Stimulated activated CD8-positive, alpha-beta memory T cell treated with anti-CD3 and anti-CD28 coated beads, Interleukin-7, amount 100 ng/mL, for 24 hours (primary cell): ENCODE measurements at places on chromosomes 7 and 10.

DNA sequence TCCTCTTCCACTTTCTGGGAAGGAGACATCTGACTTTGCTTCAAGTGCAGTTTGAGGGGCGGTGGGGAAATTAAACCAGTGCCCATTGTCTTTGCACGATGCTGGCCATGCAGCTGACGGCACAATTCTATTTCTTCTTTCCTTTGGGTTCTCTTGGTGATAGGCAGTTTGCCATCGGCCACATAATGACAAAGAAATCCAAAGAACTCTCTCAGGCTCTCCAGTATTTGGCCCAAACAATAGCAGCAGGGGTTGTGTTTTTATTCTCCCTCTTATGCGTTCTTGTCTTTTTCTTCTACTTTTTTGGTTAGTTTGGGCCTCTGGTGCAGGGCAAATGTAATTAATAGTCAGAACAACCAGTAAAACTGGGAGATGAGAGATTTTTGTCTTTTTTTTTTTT, 147.0 kb downstream of the EMX2 start:
- no peak for DNase-seq

GRCh38 chr7:115533785-115534184, 496.8 kb downstream of the TFEC start:
- no peak for DNase-seq

DNA sequence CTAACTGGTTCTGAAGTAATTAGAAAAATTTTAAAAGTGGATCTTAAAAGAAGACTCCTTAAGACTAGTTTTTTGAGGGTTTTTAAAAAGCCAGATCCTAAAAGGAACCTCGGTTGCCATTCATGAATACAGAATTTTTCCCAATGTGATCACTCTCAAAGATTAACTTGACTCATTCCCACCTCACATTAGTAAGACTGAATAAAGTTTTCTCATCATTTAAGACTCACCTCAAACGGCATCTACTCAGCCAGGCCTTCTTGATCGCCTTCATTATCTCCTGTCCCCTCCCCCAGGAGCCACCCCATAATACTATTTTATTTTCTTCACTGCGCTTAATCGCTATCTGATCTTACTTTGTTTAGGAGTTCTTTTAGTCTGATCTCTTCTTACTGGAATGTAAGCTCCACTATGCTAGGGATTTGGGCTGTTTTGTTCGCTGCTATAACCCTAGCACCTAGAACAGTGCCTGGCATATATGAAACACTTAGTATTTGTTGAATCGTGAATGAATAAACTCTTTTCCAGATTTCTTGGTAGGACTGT, 55.9 kb upstream of the PCGF5 start:
- DNase-seq = no peak

- DNase-seq = no peak
These were observed 22.2 kb upstream of the SRGN start for GRCh38 chr10:69065406-69066361.

GRCh38 chr7:80107278-80107677, 27.4 kb upstream of the GNAI1 start:
- DNase-seq = no peak

DNA sequence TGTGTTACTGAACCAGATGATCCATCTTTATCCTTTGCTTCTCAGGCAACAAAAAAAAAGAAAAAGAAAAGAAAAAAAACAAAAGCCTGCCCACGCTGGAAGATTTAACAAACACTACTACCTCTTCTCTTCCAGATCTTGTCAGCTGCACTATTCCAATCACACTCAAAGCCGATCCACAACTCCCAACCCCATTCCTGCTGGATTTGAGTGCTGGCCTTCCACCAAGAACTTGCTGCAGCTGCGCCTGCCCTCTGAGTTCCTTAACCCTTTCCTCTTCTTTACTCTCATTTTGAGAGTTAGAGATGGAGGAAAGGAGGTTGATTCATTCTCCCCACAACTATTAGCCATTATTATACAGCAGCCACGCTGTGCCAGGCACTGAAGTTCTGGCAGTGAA, 16.0 kb upstream of the ITGA8 start:
- DNase-seq = no peak

DNA sequence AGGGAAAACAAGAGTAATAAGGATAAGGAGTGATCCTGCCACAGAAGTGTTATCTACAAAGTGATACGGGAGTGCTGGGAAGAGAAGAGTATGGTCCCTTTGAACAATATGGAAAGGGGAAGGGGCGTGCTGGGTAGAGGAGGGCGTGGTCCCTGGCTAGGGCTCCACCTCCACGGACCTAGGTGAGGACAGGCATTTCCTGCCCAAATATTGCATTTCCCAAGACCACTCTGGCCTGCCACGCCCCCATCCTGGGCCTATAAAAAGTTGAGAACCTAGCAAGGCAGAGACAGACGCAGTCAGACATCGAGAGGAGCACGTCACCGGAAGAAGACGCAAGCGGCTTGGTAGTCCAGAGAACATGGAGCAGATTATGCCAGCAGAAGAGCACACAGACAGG, 22.8 kb downstream of the VSTM4 start:
- no peak for DNase-seq
